AG08396 (cell line): ENCODE measurements at places on chromosomes 11 and 22.
A peak's percentile ranks its signal among the peaks of the same experiment; 100 is the strongest.

DNA sequence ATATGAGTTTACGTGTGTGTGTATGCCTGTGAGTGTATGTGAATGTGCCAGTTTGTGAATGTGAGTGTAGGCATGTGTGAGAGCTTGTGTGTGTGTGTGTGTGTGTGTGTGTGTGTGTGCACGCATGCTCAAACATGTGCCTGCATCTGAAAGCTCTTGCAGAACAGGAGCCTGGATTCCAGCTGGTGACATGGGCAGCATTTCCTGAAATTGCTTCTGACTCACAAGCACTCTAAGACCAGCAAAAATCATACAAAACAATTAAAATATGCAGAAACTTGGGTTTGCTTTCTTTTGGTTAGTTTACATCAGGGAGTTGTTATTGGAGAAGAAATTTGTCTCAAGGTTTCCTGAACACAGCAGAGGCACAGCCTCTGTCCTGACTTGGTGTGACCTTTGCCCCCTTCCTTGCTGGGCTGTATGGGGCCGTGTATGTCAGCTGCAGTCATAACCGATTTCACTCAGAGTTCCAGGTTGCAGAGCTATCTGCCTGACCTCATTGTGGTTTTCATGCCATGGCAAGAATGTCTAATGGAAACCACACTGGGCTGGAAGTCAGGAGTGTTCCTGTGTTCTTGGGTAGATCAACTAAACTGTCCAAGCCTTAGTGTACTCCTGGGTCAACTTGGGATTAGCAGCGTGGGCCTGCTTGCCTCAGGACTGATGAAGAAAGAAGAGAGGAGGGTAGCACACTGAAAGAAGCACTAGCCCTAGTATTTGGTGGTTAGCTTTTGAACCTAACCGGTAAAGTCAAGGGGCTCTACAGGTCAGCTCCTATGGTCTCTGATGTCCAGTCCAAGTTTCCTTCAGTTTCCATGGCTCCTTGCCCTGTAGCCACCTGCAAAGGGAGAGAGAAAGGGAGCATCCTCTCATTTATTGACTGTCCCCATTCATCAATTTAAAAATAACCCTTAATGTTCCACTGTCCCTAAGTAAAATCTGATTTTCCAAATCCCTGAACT is 143.7 kb downstream of the SNX19 start:
- DNase-seq: peak; percentile 79

DNA sequence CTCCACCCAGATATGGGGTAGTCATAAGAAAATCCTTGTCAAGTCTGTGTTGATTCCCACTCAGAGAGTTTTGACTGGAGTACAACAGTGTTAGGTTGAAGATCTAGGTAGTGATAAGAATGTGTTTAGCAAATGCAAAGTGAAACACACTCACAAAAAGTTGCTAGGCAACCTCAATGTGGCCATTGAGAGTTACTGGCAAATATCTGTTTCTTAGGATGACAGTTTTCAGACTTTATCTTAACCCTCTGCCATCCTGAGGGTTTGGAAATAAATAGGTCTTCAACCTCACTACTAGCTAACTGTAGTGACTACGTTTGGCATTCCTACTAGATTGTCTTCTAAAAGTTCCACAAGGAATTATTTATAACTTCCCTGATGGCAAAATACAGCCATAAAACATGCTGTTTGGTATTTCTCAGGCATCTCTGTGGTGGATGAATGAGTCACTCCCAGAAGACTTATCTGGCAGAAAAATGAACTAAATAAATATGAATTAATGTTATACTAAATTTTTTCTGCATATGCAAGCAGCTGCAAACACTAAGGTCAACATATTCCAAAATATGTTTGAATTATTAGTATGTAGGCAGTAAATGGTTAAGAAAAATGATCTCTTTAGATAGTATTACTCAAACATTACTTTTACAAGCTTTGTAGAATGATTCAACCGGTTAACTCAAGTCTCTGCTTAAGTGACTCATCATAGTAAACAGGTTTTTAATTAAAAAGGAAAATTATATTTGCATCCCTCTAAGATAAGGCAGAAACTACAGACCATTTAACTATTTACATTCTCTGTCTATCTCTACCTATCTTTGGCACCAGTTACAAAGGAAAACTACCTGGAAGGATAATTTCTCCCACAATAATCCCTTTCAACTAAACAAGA is 17.1 kb upstream of the SYTL2 start:
- peak; percentile 56 for DNase-seq

GRCh38 chr11:30635401-30635989 is 49.3 kb upstream of the MPPED2 start:
- no peak for DNase-seq

DNA sequence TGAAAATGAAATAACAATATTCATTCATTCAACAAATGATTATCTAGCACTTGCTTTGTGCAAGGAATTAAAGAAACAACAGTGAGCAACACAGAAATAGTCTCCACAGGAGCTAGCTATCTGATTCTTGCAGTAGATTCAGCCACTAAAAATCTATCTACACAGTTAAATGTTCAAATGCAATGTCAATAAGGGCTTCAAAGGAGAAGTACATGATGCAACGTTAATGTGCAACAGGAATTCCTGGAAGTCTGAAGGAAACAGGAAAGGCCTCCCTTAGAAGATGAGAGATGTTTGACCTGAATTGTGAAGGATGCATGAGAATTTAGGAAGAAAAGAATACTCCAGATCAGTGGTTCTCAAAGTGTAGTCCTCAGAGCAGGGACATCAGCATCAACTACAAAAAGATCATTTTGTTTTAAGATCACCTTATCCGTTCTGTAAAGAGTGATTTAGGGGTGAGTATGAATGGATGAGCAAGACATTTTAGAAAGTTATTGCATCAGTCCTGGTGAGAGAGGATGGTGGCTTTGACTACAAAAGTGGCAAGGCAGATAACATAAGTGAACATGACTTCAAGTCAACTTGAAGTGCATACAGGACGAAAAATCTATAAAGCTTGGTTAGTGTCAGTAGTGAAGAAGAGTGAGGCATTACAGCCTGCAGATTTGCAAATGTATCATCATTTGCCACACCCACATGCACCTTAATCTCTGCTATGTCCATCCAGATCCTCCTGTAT is 96.0 kb downstream of the ETS1 start:
- DNase-seq: no peak

GRCh38 chr11:22432291-22433093 is 94.3 kb downstream of the SLC17A6 start:
- DNase-seq: no peak

GRCh38 chr11:62669420-62670161 is 1.9 kb upstream of the UQCC3 start:
- DNase-seq: no peak

GRCh38 chr11:3044004-3044403 is 13.2 kb downstream of the CARS1 start:
- DNase-seq: peak; percentile 62

DNA sequence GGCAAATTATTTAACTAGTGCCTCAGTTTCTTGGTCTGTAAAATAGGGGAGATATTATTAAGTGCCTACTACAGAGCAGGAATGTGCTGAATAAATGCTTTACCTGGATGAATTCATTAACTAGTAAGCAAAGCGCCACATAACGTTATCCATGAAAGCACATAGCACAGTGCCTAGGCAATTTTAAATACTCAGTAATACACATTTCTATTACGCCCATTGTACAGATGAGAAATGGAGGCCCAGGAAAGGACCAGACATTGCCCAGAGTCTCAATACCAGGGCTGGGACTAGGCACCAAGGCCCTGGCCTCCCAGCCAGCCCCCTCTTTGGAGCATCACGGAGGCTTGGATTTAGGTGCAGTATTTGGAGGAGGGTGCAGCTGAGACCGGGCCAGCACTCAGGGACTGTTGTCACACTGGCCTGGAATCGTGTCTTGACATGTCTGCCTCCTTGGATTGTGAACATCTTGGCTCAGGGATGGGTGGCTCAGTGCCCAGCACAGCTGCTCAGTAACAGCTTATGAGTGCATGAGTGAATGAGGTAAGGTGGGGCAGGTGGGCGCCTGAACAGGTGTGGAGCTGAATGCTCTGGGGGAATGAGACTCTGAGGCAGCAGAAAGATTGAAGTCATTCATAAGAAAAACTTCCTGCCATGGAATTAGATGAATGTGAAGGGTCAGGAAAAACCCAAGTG is 42.1 kb upstream of the TPBGL start:
- DNase-seq: no peak

DNA sequence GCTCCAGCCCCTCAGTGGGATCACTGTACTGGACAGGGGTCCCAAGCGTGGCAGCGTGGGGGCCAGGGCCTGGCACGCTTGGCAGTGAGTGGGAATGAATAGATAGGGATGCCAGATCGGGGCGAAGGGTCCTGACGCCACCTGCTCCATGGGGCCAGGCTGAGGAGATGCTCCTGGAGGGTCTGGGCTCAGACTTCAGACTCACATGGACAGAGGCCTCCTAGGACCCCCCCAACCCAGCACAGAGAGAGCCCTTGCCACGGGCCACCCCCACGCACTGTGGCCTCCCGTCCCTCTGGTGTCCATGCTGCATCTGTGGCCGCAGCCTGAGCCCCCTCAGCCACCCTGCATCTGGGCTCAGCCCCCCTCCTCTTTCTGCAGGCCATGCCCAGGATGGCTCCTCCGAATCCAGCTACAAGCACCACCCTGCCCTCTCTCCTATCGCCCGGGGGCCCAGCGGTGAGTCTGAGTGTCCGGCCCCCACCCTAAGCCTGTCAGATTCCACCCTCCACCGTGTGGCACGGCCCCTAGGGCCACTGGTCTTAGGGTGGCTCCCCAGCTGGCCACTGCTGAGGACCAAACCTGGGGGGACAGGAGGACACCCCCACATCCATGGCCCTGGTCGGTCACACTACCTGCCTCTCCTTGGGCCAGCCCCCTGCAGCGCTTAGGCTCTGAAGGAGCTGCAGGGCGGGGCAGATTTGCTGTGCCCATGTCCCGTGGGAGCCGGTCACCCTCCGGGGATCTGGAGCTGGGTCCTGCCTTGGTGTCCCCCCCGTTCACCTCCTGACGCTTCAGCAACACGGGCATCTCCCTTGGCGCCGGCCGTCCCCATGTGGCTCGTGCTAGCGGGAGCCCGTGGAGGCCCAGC is 2.7 kb downstream of the MUC5AC start:
- peak; percentile 8 for DNase-seq

GRCh38 chr11:16933756-16934603 is 80.2 kb downstream of the PLEKHA7 start:
- DNase-seq: no peak

GRCh38 chr11:45872651-45873356 is 12.6 kb upstream of the MAPK8IP1 start:
- peak; percentile 82 for DNase-seq
